B cell (primary cell): ENCODE measurements at places on chromosomes 16 and 17. TPM values are rescaled to one million over a fixed set of nuclear protein-coding genes. Genes with fewer than 3 reads are reported as not detected.

CCL11 gene
- total RNA-seq: not detected in 2 replicates

GRCh38 chr16:29943846-29944799 lies 17.8 kb upstream of the TMEM219 start:
- no peaks in the 10 kb centered on the region for H3K4me1 ChIP-seq
- H3K4me3 ChIP-seq: no peak overlapping the region
- no peaks in the 10 kb centered on the region for H3K27me3 ChIP-seq
- no peak overlapping the region for H3K27ac ChIP-seq

- H3K27me3 ChIP-seq: no peaks in the 10 kb centered on the region
- no peaks in the 10 kb centered on the region for H3K36me3 ChIP-seq
- H3K27ac ChIP-seq: peak overlapping the region; percentile 60
Observed at GRCh38 chr17:46122486-46122871, 70.8 kb downstream of the KANSL1 start.

DNA sequence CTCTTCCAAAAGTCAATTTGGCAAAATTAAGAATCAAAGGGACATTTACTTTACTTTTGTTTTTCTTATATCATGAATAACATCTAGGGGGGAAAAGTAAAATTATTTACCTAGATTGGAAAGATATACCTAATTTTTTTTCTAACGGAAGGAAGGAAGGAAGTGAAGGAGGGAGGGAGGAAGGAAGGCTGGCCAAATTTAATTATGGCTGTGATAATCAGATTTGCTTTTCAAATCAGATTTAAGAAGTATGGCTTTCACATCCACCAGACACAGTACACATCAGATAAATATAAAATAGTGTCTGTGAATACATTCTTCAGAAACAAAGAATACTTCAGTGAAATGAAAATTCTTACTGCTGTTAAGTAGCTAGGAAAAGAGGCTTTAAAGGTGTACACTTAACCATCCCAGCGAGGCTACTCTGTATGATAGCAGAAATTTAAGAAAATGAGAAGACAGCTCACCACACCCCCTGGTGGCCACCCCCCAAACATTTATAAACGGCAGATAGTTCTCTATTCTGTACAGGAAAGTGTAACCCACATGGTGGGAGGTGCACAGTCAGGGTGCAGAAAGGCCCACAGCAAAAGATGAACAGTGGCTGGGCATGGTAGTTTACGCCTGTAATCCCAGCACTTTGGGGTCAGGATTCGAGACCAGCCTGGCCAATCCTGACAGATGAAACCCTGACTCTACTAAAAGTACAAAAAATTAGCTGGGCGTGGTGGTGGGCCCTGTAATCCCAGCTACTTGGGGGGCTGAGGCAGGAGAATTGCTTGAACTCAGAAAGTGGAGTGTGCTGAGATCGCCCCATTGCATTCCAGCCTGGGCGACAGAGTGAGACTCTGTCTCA lies 150.8 kb downstream of the SSH2 start:
- H3K4me1 ChIP-seq: peaks cover 9% of the 10 kb centered on the region
- peak; percentile 87 for DNase-seq
- H3K27ac ChIP-seq: peak overlapping the region; percentile 68
- H3K4me3 ChIP-seq: no peak overlapping the region
- peaks cover 1% of the 10 kb centered on the region for H3K36me3 ChIP-seq
